ENCODE measurements at places on chromosomes 2 and 18. TPM values are rescaled to one million over a fixed set of nuclear protein-coding genes. Genes with fewer than 3 reads are reported as not detected.

GRCh38 chr18:72542984-72543356, 1.2 kb downstream of the CBLN2 start:
- no peak for DNase-seq

Gene SKOR2
- total RNA-seq: not detected

DNA sequence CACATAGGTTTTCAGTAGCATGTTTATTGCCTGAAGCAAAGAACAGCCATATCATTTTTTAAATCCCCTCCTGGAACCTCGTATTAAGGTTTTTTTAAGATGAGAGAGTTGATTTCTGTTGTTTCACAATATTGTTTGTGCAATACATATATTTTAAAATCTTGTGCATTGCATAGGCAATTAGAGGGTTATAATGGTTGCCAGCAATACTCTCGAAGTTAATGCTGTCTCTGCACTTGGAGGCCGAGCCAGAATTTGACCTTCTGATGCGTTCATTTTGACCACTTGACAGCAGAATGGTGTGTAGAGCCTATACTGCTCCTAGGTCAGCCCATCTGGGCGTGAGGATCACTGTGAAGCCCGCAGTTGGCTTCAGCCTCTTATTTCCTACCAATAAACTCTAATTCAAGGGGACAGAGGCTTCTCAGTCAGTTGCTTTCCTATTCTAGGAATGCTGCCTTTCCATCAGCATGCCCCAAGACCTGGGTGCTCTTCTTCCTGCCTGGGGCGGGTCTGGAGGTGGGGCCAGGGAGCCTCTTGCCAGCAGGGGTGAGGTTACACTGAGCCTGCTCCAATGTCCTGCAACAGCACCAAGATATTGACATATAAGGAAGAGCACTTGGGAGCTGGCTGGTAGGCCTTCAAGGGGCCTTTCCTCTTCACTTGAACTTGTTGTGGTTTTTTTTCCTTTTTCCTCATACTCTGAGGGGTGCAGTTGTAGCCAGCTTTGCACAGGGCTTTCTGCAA, 91.4 kb upstream of the BCL2L11 start:
- DNase-seq: no peak

DNA sequence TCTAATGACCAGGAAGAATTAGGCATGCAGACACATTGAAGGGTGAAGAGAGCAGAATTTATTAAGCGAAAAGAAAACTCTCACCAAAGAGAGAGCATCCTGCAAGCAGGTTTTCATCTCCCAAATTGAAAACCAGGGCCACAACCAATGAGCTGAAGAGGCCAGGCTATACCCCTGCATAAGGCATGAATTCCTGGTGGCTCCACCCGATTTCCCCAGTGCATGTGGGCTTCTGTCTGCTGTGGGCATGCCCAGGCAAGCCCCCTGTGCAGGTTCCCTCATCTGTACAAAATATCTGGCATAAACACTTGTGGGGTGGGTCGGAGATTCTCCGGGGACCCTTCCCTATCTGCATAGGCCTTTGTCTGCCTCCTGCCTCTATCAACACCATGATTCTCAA, 621.6 kb upstream of the LRRTM1 start:
- no peak for DNase-seq

Gene POU3F3
- not detected for total RNA-seq

DNA sequence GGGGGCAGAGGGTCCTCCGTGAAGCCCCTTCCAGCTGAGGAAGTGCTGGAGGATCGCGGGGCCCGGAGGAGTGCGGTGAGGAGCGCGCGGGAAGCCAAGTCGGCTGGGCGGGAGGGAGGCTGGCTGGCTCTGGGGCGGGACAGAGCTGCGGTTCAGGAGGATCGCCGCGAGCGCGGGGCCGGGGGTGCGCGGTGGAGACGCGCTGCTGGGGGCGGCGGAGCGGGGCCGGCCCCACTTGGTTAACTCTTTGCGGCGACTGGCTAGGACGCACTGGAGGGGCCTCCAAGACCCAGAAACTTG, 464 bp downstream of the CYBRD1 start:
- DNase-seq: peak; percentile 64

DNA sequence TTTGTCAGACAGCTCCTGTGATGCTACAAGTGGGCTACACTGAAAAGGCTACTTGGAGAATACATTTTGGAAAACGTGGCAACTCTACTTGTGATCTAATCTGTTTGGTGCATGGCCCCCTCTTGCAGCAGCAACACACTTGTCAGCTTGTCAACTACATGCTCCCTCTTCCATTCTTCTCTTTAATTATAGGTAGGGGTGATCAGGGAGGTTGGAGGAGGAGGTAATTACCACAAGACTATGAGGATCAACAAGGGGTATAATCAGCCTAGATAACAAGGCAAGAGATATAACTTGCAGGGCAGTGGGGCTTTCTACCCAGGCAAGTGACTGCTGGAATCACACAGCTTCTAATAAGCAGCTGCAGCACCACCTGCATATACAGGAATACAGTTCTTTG, 104.9 kb downstream of the ACVR1 start:
- DNase-seq: no peak

Gene UGT1A4
- total RNA-seq: not detected

DNA sequence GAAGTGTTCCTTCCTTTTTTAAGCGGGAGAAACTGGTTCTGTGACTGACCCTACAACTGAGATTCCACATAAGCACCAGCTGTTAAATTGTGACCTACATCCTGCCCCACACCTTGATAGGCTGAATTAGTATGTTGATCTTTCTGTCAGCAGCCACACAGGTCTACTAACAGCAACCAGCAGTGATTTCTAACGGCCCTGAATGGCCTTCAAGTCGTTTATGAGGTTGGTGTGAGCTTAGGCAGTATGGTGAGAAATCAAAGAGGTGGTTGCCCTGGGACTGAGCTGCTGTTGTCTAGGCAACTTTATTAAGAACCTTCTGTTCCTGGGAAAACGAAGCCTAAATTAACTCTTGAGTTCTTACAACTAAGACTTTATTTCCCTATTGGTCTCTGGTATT, 197.2 kb upstream of the FSHR start:
- no peak for DNase-seq

DNA sequence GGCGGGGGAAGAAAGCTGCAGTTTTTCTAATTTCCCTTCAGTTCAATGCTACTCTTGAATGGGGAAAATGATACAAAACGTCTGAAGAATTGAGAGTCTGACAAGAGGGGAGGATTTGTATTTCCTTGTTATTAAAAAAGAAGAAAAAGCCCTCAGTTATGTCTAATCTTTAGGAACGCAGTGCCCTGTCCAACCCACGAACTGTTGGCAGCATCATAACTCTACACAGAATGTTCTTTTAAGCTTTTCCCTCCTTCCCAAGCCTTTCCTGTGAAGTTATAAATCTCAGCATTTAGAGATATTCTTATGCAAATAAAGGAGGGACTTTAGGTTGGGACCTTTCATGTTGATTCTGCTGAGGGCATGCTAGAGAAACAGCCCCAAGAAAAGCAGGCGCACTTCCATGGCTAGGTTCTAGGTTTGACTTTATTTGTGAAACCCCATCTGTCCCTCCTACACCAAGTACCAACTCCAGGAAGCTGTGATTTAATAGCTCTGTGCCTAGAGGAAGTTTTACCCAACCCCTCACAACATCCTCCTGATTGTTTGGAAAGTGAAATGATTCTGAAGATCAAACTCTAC, 288.6 kb downstream of the SETBP1 start:
- no peak for DNase-seq

GRCh38 chr2:210623506-210623905, 67.1 kb downstream of the CPS1 start:
- no peak for DNase-seq

DNA sequence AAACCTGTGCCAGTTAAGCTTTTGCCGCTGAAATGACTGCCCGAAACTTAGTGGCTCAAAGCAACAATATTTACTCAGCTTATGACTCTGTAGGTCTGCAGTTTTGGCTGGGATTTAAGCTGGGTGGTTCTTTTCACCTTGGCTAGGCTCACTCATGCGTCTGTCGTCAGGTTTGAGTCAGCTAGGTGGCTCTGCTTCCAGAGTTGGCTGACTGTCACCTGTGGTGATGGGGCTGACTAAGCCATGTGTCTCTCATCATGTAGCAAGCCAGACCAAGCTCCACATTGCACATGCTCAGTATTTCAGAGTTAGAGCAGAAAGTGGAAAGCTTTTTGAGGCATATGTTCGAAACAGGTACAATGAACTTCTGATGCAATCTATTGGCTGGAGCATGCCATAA, 354.8 kb downstream of the MEIS1 start:
- DNase-seq: no peak

- no peak for DNase-seq
Observed at GRCh38 chr2:98050070-98050469, 36.9 kb upstream of the VWA3B start.
